ENCODE measurements at places on chromosomes 2 and 18.

DNA sequence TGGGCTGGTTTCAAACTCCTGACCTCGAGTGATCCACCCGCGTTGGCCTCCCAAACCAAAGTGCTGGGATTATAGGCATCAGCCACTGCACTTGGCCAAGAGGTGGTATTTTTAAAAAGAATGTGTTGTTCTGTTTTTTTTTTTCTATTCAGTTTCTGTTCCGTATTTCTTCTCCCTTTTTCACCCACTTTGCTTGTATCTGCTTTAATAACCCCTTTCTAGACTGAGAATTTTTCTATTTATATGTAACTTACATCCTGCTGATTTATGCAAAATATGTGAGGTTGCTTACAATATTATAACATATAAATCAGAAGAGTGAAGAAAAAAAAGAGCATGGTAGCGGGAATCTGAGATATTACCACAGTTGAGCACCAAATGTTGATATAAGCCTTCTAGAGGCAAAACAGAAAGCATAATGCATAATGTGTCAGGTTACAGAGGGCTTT lies 17.2 kb upstream of the LYPD6B start:
- no peak for DNase-seq

DNA sequence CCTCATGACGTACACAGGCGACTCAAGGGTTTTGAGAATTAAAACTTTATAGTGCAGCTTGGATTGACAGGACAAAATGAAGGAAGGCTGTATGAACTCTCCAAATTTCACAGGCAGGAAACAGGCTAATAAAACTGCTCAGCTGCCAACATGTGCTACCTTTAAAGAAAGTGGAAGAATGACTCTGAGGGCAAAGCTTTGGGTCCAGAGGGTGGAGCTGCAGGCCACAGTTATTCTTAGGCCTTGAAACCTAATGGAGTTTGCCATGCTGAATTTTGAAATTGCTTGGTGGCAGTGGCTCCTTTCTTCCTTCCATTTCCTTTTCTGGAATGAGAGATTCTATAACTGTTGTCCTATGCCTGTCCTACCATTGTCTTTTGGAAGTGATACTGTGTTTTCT lies 34.8 kb downstream of the HAT1 start:
- DNase-seq: no peak

- DNase-seq: no peak
These were observed 1.2 kb downstream of the CBLN2 start for GRCh38 chr18:72542984-72543356.

DNA sequence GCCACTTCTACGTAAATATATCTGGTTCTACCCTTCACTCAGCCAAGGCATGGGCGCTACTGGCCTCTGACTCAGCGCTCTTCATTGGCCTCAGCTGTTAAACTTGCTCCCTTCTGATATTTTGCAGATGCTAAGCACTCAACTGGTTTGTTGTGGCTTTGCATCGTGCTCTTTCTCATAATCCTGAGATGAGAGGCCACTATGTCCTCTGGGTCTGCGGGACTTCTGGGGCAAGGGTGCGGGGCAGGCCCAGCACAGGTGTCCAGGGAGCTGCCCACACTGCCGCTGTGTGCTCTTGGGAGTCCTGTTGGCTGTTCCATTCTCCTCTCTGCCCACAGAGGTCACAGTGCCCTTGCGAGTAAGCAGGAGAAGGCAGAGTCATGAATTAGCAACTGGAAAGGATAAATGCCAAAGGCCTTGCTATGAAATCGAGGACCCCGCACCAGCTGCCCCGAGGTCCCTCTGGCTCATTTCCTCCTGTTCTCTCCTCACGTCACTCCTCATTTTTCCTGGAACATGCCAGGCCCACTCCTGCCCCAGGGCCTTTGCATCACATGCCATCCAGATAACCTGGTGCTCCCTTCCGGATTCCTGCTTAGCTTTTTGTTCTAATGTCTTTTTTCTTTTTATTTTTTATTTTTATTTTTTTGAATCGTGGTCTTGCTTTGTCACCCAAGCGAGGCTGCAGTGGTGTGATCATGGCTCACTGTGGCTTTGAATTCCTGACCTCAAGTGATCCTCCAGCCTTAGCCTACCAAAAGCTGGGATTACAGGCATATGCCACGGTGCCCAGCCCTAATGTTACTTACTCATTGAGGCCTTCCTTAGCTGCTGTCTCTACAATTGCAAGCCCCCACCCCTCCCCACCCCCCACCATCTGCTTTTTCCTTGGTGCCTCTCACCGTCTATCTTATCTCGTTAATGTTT lies 34.9 kb upstream of the MAT2A start:
- DNase-seq: no peak

DNA sequence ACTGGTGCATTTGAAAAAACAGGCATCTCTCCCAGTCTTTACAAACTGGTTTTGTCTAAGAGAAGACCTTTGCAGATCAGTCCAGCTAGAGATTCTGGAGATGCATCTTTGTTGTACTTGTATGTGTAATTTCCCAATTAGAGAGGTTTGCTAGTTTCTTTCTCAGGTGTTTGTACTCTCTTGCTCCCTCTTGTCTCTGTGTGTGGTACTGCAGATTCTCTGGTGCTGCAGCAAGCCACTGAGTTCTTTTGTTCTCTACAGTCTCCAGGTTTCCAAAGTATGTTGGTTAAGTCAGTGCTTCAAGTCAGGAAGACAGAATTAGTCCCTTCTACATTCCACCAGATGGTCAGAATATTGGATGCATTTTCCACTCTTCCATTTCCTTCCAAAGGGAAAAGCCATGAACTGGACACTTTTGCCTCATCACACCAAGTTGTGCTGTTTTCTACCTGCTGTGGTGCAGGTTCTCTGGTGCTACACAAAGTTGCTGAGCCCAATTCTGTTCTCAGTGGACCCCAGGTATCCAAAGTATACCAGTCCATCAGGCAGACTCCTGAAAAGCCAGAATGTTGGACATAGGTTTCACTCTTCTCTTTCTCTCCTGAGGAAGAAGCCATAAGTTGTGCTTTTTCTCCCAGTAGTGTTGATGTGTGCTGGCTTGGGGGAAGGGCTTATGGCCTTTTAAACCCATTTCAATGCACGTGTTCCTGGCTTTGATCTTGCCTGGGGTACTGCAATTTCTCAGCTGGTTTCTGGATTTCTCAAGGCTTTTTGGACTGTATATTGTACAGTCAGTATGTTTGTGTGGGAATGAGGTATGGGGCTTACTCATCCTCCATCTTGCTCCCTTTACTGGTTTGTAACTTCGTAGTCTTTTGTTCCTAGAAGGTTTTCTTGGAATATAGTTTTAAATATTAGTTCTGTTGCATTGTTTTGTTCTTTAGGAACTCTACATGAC lies 29.8 kb downstream of the EPC2 start:
- DNase-seq: no peak

- no peak for DNase-seq
These were observed 66.3 kb upstream of the GATA6 start for GRCh38 chr18:22102953-22103646.

Measured in left cardiac atrium (tissue), 4 donors.